ENCODE measurements at places on chromosomes 4 and X. TPM values are rescaled to one million over a fixed set of nuclear protein-coding genes. Genes with fewer than 3 reads are reported as not detected.

- no peak overlapping the region for H3K27ac ChIP-seq
- DNase-seq, result no peak
- no peaks in the 10 kb centered on the region for H3K36me3 ChIP-seq
- H3K4me1 ChIP-seq, result no peaks in the 10 kb centered on the region
- no peaks in the 10 kb centered on the region for H3K27me3 ChIP-seq
- no peak overlapping the region for H3K4me3 ChIP-seq
Observed at GRCh38 chr4:34643476-34643875, 1600.8 kb downstream of the ARAP2 start.

The DCAF16 gene
- polyA plus RNA-seq, result 13.0 TPM

GRCh38 chrX:44946771-44947170, 73.8 kb downstream of the KDM6A start:
- no peaks in the 10 kb centered on the region for H3K27me3 ChIP-seq
- DNase-seq, result no peak
- no peaks in the 10 kb centered on the region for H3K36me3 ChIP-seq
- H3K4me1 ChIP-seq, result peaks cover 5% of the 10 kb centered on the region

- no peaks in the 10 kb centered on the region for H3K27me3 ChIP-seq
- H3K36me3 ChIP-seq, result peaks cover 1% of the 10 kb centered on the region
- H3K27ac ChIP-seq, result no peak overlapping the region
- no peak for DNase-seq
Observed at GRCh38 chr4:98608356-98608755, 50.1 kb downstream of the TSPAN5 start.

The GSX2 gene
- not detected for polyA plus RNA-seq

The CSAG2 gene
- polyA plus RNA-seq, result not detected

DNA sequence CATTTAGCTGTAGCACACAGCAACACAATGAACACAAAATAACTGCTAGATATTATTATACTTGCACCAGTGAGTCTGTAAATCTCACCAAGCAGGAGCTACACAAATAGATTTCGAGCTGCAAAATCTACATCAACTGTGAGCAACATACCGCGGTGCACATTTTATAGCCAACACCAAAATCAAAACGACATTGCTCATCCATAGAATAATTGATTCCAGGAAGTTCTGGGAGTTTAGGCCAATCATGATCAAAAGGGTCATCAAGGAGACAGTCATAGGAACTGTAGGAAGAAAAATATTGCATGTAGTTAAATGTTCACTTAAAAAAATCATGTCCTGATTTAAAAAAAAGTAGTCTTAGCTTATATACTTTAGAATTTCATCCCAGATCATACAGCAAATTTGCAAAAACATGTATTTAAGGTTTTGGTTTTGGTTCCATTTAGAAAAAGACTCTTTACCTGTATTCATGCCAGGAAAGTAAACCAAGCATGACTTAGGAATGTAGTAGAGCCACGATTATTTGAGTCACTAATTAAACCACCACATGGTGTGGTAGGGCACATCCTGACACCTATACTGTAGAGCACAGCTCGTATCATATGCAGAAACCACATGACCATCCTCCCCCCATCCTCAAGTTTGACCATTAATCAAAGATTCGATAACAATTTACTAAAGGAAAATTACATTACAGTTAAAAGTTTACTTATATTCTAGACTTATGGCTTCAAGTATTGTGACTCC, 250.4 kb downstream of the ADAMTS3 start:
- peak overlapping the region; percentile 59 for H3K27ac ChIP-seq
- no peak overlapping the region for H3K4me3 ChIP-seq
- no peaks in the 10 kb centered on the region for H3K27me3 ChIP-seq

DNA sequence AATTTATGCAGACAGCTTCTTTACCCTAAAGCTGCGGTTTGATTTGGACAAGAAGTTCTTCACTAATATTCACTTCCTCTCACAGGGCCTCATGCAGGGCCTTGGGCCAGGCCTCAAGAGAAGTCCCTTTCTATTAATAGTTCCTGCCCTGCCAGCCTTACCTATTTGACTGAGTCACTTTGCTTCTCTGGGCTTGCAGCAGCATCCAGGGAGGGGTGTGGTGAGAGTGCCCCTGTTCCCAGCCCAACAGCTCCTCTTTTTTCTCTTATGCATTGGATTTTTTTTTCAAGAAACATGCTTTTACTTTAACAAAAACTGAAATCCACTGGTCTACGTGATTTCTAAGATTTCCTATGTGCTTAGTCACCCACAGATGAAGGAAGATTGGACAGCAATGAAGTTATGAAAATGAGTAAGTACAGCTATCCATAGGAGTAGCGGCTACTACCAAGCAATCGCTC, 26.7 kb downstream of the FAM156B start:
- DNase-seq, result no peak
- H3K27ac ChIP-seq, result peak overlapping the region; percentile 6
- no peak overlapping the region for H3K4me3 ChIP-seq
- no peaks in the 10 kb centered on the region for H3K36me3 ChIP-seq
- peaks cover 11% of the 10 kb centered on the region for H3K4me1 ChIP-seq

The TENM3 gene
- 18.8 TPM for polyA plus RNA-seq

- peak; percentile 55 for DNase-seq
- peaks cover 45% of the 10 kb centered on the region for H3K4me1 ChIP-seq
- H3K4me3 ChIP-seq, result no peak overlapping the region
- H3K27me3 ChIP-seq, result no peaks in the 10 kb centered on the region
Observed at GRCh38 chr4:87103691-87104187, 116.7 kb downstream of the KLHL8 start.

GRCh38 chrX:124378643-124379042, 32.3 kb downstream of the SH2D1A start:
- no peaks in the 10 kb centered on the region for H3K36me3 ChIP-seq
- H3K27ac ChIP-seq, result no peak overlapping the region
- no peaks in the 10 kb centered on the region for H3K4me1 ChIP-seq
- H3K27me3 ChIP-seq, result peaks cover 4% of the 10 kb centered on the region
- no peak overlapping the region for H3K4me3 ChIP-seq

DNA sequence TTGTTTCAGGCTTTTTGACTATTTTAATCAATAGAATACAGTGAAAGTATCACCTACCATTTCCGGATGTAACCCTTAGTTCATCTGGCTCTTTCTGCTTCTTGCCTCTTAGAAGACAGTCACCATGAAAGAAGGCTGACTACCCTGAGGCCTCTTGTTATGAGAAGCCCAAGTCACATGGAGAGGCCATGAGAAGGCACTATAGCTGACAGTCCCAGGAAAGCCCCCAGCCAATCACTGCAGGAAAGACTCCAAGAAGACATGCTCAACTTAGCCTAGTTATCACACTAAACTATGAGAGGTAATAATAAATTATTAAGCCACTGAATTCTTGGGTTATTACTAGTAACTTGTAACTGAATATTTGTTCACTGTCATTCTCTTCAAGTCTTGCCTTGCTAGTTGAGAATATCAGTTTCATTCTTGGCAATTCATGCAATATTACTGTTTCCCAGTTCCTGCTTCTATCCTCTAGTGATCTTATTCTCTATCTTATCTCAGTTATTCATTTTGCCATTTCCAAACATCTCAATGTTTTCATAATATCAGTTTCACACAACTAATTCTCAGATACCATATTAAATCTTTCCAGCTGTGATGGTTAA, 57.1 kb upstream of the GUCY1A1 start:
- no peak for DNase-seq
- H3K4me3 ChIP-seq, result no peak overlapping the region
- H3K4me1 ChIP-seq, result peaks cover 3% of the 10 kb centered on the region
- H3K27me3 ChIP-seq, result no peaks in the 10 kb centered on the region

The GAGE13 gene
- polyA plus RNA-seq, result not detected

DNA sequence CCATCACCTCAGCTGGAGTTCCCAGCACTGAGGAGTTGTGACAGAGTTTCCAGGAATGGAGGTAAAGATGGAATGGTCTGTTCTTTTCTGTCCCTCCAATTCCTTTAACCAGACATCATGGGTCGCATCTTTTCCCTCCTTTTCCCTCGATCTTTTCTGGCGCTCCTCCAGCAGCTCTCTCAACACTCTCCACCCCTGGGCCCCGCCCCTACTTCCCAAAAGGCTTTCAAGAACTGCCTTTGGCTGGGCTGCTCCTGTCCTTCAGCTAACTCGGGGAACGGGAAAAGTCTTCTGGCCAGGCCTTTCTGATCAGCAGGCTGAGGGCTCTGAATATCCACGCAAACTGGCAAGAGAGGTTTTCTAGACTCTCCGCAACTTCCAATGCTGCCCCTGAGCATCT, 34.0 kb downstream of the UTP14A start:
- DNase-seq, result no peak
- H3K4me3 ChIP-seq, result no peak overlapping the region
- no peak overlapping the region for H3K27ac ChIP-seq
- no peaks in the 10 kb centered on the region for H3K36me3 ChIP-seq

GRCh38 chr4:167966143-167966542, 126.2 kb upstream of the ANXA10 start:
- no peaks in the 10 kb centered on the region for H3K27me3 ChIP-seq
- H3K4me3 ChIP-seq, result no peak overlapping the region
- no peak overlapping the region for H3K27ac ChIP-seq
- H3K36me3 ChIP-seq, result no peaks in the 10 kb centered on the region
- DNase-seq, result no peak

GRCh38 chr4:81460191-81460701, 11.5 kb downstream of the RASGEF1B start:
- H3K4me3 ChIP-seq, result no peak overlapping the region
- no peak for DNase-seq
- H3K27ac ChIP-seq, result no peak overlapping the region
- no peaks in the 10 kb centered on the region for H3K36me3 ChIP-seq
- peaks cover 4% of the 10 kb centered on the region for H3K4me1 ChIP-seq

- H3K36me3 ChIP-seq, result no peaks in the 10 kb centered on the region
- H3K27ac ChIP-seq, result no peak overlapping the region
- H3K4me3 ChIP-seq, result no peak overlapping the region
- H3K4me1 ChIP-seq, result no peaks in the 10 kb centered on the region
- no peak for DNase-seq
Observed at GRCh38 chrX:64291123-64291522, 60.7 kb upstream of the ASB12 start.

The POLA1 gene
- polyA plus RNA-seq, result 3.9 TPM

The PNCK gene
- 0.37 TPM for polyA plus RNA-seq

The MAGEA1 gene
- polyA plus RNA-seq, result not detected

The STAP1 gene
- polyA plus RNA-seq, result not detected

DNA sequence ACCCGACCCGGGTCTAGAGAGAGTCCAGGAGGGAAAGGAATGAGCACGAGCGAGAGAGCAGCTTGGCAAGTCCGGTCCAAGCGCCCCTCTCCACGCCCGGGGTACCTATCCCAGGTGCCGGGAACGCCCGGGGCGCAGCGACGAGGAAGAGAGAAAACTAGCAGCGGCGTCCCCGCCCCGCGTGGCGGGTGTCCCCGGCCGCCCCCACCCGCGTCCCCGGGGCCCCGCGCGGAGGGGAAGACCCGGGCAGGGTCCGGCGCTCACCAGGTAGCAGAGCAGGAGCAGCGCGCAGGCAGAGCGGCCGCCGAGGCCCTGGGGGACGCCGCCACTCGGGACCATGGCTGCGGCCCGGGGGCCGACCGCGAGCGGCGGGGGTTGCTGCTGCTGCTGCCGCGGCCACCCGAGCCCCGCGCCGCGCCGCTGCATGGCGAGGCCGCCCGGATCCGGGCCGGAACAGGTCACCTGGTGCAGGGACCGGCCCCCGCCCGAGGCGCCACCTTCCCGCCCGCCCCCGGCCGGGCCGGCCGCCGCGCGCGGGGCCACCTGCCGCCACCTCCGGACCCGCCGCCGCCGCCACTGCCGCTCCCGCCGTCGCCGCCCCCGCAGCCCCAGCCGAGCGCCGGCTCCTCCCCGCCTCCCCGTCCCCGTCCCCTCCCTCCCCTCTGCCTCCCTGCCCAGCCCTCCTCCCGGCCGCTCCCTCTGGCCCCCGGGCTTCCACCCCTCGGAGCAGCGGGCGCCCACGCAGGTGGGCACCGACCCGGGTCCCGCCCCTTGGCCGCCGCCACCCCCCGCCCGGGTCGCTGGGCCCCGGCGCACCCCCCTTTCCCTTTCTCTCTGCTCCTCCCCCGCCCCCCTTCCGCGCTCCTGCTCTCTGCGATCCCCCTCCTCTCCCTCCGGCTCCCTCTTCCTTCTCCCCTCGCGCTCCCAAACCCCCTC, at the start of gene SEL1L3:
TSS of gene SEL1L3 (minus strand) at position 578 of the 936 bp plus-strand sequence. CDS start at position 426, 152 bp downstream.
- H3K4me3 ChIP-seq, result peak within 1 kb of the TSS; percentile 84
- no peaks in the 10 kb centered on the region for H3K27me3 ChIP-seq
- H3K27ac ChIP-seq, result peak within 1 kb of the TSS; percentile 48
- DNase-seq, result no peak

The ERVMER34-1 gene
- 5.0 TPM for polyA plus RNA-seq

- H3K27me3 ChIP-seq, result peaks cover 16% of the 10 kb centered on the region
- H3K27ac ChIP-seq, result no peak overlapping the region
- H3K4me3 ChIP-seq, result peak overlapping the region; percentile 11
Observed at GRCh38 chr4:3369781-3370674, 71.7 kb upstream of the HGFAC start.

Data from keratinocyte (primary cell).